ENCODE measurements at places on chromosomes 1 and 21. TPM values are rescaled to one million over a fixed set of nuclear protein-coding genes. Genes with fewer than 3 reads are reported as not detected.

KDF1 gene
- total RNA-seq: not detected

OR10J1 gene
- not detected for total RNA-seq

AXDND1 gene
- total RNA-seq: 0.30 TPM

ARHGEF10L gene
- total RNA-seq: 15.4 TPM

TRIM62 gene
- 5.0 TPM for total RNA-seq

AUNIP gene
- 1.8 TPM for total RNA-seq

KIF26B gene
- total RNA-seq: 71.3 TPM
